Activated naive CD8-positive, alpha-beta T cell treated with anti-CD3 and anti-CD28 coated beads for 36 hours (primary cell): ENCODE measurements at places on chromosomes 6 and 20. TPM values are rescaled to one million over a fixed set of nuclear protein-coding genes. Genes with fewer than 3 reads are reported as not detected.

The COL21A1 gene
- not detected for total RNA-seq

- no peak overlapping the region for H3K27ac ChIP-seq
- H3K4me3 ChIP-seq = no peak overlapping the region
- H3K27me3 ChIP-seq = no peaks in the 10 kb centered on the region
- H3K36me3 ChIP-seq = peaks cover 25% of the 10 kb centered on the region
- peaks cover 25% of the 10 kb centered on the region for H3K4me1 ChIP-seq
- DNase-seq = no peak
Measured at GRCh38 chr6:90298459-90299053, 1.9 kb upstream of the BACH2 start.

The MRPS26 gene
- 72.4 TPM for total RNA-seq

- peaks cover 10% of the 10 kb centered on the region for H3K27me3 ChIP-seq
- DNase-seq = no peak
- H3K27ac ChIP-seq = no peak overlapping the region
- H3K36me3 ChIP-seq = peaks cover 27% of the 10 kb centered on the region
- H3K4me1 ChIP-seq = peaks cover 15% of the 10 kb centered on the region
Measured at GRCh38 chr6:169567819-169568218, 134.0 kb downstream of the WDR27 start.

DNA sequence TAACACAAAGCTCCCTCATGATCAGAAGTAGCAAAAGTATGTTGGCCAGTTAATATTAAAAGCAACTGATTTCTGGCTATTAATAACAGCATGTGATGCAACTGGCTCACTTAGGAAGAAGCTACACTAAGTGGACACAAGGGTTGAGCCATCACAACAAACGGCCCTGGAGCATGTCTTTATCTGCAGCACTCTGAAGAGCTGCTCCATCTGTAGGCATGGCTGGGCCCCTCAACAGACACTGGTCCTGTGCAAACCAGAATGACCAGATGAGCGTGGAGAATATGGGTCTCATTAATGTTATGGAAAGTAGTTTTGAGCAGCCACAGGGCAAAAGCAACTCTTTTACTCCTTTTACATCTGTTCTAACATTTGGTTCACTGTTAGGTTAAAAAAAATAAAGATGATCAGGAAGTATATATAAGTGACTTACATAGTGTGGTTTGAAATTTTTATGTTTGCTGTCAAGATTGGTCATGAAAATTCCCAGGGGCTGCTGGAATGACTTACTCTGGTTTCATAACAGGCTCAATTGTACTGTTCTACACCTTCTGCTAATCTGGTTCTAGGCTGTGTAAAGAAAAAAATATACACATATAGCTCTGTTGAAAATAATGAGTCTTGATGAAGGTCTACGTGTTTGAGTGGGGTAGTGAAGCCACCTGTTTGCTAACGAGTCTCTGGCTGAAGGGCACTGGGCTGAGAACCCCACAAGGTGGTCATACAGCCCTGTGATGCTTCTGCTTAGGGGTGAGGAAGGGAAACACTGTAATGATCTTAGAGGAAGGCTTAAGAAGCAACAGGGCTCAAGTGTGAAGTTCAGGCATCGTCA lies 58.1 kb downstream of the INSM1 start:
- peaks cover 11% of the 10 kb centered on the region for H3K4me1 ChIP-seq
- H3K36me3 ChIP-seq = peaks cover 7% of the 10 kb centered on the region
- H3K27ac ChIP-seq = no peak overlapping the region
- DNase-seq = no peak
- no peak overlapping the region for H3K4me3 ChIP-seq
- H3K27me3 ChIP-seq = no peaks in the 10 kb centered on the region

GRCh38 chr6:133969285-133969920 lies 16.4 kb downstream of the TBPL1 start:
- no peak for DNase-seq
- no peak overlapping the region for H3K4me3 ChIP-seq
- no peaks in the 10 kb centered on the region for H3K27me3 ChIP-seq
- no peaks in the 10 kb centered on the region for H3K36me3 ChIP-seq
- H3K4me1 ChIP-seq = peaks cover 32% of the 10 kb centered on the region

DNA sequence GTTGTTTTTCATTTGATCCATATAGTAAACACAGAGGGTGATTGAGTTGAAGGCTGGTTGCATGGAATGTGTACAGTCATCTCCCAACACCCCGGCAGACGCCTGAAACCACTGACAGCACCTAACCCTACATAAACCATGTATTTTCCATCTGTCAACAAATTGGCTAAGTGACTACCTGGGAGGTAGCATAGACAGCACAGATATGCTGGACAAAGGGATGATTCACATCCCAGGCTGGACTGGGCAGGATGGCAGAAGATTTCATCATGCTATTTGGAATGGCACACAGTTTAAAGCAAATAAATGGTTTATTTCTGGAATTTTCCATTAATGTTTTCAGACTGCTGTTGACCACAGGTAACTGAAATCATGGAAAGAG lies 4.4 kb upstream of the VIP start:
- DNase-seq = no peak
- H3K4me1 ChIP-seq = no peaks in the 10 kb centered on the region
- H3K4me3 ChIP-seq = no peak overlapping the region
- no peak overlapping the region for H3K27ac ChIP-seq

The RSPH9 gene
- total RNA-seq = not detected

DNA sequence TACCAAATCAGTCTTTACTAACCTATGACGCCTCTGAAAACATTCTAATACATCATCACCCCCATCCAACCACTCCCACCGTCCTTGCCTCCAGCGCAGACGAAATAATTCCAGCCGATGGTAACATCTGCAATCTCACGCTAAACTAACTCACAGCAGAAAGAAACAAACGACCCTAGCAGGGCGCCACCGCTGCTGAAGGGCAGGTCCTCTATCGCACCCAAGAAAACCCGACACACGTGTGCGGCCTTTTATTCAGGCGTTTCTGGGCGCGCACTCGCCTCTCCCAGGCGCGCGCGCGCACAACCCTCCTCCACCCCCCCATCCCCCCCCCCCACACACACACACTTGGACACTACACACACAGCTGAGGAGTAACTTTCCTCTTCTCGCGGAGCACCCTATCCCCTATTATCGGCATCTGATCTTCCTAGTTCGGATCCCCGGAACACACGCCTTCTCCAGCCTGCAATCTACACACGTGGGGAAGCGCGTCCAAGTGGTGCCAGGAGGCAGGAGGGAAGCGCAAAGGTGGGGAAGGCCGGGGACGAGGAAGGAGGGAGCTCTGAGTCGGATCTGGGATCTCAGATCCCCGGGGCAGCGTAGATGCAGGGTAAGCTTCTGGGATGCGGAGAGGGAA lies 1.4 kb downstream of the GFOD1 start:
- DNase-seq = peak; percentile 33
- H3K27ac ChIP-seq = peak overlapping the region; percentile 84
- H3K4me1 ChIP-seq = peaks cover 43% of the 10 kb centered on the region
